ENCODE measurements at places on chromosomes 2 and 18. TPM values are rescaled to one million over a fixed set of nuclear protein-coding genes. Genes with fewer than 3 reads are reported as not detected.
A peak's percentile ranks its signal among the peaks of the same experiment; 100 is the strongest.

Gene ALLC
- not detected for total RNA-seq

Gene NAT8
- not detected for total RNA-seq

Gene CNDP1
- not detected for total RNA-seq

Gene B4GALT6
- 5.1 TPM for total RNA-seq

Gene RNPEPL1
- 61.1 TPM for total RNA-seq

DNA sequence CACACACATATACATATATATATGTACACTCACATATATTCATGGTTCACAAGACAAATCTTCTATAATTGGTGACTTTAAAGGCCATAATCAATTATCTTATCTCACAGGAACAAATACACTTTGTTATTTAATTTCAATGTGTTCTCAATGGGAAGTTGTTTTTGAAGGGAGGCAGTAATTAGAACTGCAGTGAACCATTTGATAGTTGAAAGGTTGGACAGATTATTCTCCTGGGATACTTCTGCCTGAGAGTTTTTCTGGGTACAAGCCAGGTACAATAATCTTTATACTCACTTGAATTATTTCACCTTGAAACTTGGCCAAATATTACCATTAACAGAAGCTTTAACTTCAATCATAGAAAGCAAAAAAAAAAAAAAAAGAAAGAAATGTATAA, 546.6 kb upstream of the LRRTM4 start:
- H3K4me3 ChIP-seq = no peak overlapping the region
- H3K27ac ChIP-seq = no peak overlapping the region
- no peaks in the 10 kb centered on the region for H3K4me1 ChIP-seq
- H3K27me3 ChIP-seq = no peaks in the 10 kb centered on the region

DNA sequence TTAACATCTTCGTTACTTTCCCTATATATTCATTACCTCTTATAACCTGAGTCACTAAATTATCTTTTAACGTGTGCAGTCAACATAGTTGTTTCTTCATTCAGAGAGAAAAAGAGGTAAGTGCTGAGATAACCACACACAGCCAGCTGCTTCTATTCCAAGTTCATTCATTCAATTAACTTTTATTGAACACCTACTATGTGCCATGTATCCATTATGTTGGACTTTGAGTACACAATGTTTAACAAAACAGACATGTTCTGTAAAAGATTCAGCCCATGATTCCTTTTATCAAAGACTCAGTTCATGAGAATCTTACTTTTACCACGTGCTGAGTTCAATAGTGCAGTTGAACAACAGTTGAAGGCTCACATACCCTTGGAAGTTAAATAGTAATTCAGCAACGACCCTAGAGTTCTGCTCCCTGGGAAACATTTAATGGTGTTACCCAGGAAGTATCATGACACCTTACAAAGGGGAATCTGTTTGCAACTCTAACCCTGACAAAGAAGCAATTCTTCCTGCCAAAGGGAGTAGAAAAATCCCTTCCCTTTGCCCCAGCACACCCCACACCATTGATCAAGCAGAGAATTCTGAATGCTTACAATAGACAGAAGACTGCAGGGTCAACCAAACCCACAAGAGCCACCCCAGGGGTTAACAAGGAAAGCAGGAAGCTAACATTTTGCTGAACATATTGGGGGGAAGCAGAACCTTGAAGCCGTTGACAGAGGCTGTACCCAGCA, 595.8 kb downstream of the STK39 start:
- no peak overlapping the region for H3K27ac ChIP-seq
- no peaks in the 10 kb centered on the region for H3K36me3 ChIP-seq
- H3K4me1 ChIP-seq = no peaks in the 10 kb centered on the region
- H3K27me3 ChIP-seq = no peaks in the 10 kb centered on the region
- DNase-seq = no peak

DNA sequence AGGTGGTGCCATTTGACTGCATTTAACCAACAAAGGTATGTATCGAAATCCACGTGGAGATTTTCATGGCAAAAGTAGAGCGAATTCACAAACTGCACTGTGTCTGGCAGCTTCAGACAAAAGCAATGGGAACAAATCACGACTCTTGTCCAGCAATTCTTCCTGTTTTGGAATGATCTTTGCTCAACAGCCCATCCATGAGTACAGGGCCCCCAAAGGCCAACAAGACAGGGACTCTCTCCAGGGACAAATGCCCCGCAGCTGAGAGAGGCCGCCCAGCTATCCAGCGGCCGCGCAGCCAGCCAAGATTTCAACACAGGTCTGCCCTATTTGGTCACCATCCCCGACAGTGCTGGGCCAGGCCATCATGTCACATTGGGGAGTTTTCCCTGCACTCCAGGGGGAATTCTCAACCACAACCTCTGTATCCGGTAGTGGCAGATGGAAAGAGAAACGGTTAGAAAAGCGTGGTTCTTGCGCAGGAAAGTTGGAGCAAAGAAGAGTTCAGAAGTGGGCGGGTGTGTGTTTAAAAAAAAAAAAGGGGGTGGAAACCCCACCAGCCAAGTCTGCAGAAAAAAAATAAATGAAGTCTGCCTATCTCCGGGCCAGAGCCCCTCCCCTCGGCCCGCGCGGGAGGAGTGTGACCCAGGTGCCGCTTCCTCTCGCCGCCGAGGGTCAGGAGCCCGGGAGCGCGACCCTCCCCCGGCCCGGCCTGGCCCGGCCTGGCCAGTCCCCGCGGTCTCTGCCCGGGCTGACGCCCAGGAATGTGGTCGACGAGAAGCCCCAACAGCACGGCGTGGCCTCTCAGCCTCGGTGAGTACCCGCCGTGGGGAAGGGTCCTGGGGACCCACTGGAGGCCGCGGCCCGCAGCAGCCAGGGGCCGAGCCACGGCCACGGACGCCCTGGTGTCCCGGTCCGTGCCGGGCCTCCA, at the start of gene GYPC:
GYPC (plus strand) TSS at position 659 of the 931 bp plus-strand sequence; CDS start at position 765, 106 bp downstream.
- peaks cover 43% of the 10 kb centered on the region for H3K4me1 ChIP-seq
- H3K4me3 ChIP-seq = peak within 1 kb of the TSS; percentile 74
- H3K36me3 ChIP-seq = no peaks in the 10 kb centered on the region
- H3K27me3 ChIP-seq = no peaks in the 10 kb centered on the region
- H3K27ac ChIP-seq = peak within 1 kb of the TSS; percentile 86

GRCh38 chr18:38688416-38688815, 1122.8 kb upstream of the CELF4 start:
- DNase-seq = no peak
- H3K27me3 ChIP-seq = no peaks in the 10 kb centered on the region
- no peaks in the 10 kb centered on the region for H3K4me1 ChIP-seq
- no peaks in the 10 kb centered on the region for H3K36me3 ChIP-seq
- no peak overlapping the region for H3K4me3 ChIP-seq

DNA sequence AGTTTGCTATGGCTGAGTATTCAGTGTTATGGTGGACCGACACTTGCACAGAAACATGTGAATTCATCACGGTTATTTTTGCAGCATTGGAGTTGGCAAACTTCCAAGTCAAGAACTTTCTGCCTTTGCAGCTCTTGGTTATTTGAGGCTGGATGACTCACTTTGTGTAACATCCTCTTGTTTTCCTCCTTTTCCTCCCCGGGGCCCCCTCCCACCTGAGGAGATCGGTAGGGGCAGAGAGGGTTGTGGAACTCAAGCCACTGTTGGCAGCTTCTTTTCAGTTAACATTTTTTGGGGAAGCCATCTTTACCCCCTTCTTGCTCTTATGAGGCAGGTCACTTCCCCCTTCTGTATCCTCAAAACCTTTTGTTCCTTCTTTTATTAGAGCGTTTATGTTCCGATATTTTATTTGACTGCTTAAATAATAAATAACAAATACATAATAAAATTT, 48.6 kb downstream of the DDX1 start:
- H3K27ac ChIP-seq = no peak overlapping the region
- no peak for DNase-seq
- H3K4me3 ChIP-seq = no peak overlapping the region
- H3K4me1 ChIP-seq = no peaks in the 10 kb centered on the region
- no peaks in the 10 kb centered on the region for H3K27me3 ChIP-seq

Measured in CD8-positive, alpha-beta memory T cell (primary cell).